ENCODE measurements at places on chromosomes 12 and 14.

- no peak for DNase-seq
These were observed 98.2 kb downstream of the C12orf42 start for GRCh38 chr12:103397536-103397935.

DNA sequence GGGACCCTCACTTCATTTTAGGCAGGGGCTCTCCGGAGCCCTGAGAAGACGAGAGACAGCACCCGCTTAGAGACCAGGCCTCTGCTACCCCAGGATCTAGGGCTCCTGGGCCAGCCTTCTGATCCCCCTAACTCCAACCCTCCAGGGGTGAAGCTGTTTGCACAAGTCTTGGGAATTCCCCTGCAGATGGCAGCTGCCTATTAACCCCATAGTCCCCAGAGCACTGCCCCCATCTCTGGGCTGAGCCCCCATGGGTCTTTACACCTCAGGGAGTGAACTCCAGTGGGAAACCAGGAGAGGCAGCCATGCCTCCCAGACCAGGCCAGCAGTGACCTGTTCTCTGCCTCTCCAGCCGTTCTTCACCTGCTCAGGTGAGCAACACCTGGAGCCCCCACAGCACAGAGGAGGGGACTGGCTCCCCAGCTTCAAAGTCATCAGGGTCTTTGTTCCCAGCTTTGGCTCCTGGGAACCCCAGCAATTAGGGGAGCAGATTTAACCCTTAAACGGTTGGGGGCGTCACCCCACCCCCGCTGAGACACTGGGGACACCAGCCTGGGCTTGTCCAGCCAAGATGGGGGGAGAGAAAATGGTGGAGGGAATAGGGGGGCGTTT, 2.3 kb downstream of the WNT10B start:
- DNase-seq, result no peak

- DNase-seq, result no peak
These were observed 22.2 kb downstream of the JAG2 start for GRCh38 chr14:105146181-105146975.

DNA sequence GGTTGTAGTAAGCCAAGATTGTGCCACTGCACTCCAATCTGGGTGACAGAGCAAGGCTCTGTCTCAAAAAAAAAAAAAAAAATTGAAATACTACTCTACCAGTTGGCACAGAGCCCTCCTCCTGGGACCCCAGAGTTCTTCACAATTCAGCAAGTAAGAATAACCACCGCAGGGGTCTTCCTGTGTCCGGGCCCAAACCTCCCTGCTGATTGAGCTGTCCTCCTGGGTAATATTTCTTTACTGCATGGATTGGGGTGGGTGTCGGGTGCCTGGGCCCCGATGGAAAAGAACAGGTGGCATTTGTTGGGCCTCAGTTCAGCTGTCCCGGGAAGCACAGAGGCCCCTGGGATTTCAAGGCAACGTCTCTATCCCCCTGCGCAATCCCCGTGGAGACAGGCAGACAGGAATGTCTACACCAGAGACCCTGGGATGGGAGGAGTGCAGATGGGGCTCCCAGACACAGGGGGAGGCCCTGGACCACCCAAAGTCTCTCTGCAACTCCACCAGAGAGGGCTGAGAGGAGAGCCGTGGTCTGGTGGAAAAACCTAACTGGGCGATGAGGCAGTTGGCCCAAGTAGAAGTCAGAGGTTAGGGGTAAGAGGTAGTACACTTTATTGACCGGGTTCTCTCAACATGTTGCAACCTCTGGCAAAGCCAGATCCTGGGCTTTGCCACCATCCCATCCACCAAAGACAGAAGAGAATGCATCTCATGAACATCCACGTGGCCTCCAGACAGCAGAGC, 32.7 kb upstream of the VPS37B start:
- DNase-seq, result no peak

DNA sequence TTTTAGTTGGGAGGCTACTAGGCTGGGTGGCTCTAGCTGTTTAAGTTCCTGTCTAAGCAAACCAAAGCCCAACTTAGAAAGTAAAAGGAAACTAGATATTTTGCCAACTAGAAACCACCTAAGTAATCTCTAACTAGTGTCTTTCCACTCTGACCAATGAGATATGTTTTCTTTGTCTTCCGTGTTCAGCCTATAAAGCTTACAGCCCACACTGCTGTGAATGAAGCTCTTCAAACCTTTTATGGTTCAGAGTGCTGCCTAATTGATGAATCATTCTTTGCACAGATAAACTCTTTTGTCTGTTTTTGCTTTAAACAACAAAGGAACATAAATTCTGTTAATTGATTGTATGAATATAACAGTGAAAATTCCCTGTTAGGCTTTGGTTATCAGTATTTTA, 66.1 kb downstream of the FUT8 start:
- DNase-seq, result no peak
